Caudate nucleus (tissue), 63 donors: ENCODE measurements at places on chromosomes 5 and 9.

DNA sequence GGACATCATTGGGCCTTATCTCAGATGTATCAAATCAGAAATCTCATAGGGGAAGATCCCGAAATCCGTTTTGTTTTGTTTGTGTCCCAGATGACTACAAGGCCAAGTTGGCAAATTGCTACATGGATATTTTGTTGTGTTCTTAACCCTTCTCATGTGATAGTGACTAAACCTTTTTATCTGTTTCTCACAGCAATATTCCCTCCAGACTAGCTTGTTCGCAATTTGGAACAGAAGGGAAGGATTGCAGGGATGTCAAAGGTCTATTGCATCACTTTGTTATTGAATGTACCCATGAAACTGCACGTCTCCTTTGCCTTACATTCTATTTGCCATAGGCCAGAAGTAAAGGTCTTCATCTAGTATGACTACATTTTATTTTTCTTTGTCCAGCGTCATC, 453.9 kb downstream of the NFIB start:
- DNase-seq: no peak

DNA sequence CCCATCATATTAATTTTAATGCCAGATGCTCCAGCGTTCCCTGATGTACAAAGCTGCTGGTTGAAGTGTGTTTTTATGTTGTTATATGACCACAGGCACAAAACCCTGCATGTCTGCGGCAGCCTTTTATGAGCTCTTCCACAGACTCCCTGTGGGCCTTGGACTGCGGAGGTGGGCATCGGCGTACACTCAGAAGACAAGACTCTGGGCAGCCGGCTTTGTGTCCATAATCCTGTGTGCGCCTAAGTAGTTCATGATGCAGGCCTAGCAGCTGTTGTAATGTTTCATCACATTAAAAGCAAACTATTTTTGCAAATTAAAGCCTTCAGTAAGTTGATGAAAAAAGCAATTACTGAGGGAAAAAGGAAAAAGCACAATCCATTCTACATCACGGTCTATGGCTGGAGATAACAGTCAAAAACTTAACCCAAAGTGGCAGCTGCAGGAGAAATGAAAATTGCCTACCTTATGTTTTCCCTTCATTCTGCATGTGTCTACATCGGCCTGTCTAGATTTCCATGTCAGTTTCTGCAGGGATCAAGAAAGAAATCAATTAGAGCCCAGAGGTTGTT, 78.8 kb downstream of the SEMA6A start:
- no peak for DNase-seq

GRCh38 chr5:127399068-127399467, 108.5 kb downstream of the MEGF10 start:
- DNase-seq: no peak

DNA sequence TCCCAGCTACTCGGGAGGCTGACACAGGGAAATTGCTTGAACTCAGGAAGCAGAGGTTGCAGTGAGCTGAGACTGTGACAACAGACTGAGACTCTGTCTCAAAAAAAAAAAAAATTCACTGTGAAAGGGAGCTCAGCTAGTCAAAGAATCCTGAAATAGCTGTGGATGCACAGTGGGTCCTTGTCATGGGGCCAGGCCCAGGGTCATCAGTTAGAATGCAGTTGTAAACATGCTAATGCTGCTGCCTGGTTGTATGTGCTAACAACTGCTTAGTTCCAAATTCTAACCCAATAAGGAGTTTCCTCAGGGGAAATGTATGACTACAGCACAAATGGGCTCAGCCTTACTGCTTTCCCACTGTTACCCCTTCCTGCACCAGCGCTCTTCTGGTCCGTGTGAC, 84.0 kb downstream of the PALM2AKAP2 start:
- no peak for DNase-seq

DNA sequence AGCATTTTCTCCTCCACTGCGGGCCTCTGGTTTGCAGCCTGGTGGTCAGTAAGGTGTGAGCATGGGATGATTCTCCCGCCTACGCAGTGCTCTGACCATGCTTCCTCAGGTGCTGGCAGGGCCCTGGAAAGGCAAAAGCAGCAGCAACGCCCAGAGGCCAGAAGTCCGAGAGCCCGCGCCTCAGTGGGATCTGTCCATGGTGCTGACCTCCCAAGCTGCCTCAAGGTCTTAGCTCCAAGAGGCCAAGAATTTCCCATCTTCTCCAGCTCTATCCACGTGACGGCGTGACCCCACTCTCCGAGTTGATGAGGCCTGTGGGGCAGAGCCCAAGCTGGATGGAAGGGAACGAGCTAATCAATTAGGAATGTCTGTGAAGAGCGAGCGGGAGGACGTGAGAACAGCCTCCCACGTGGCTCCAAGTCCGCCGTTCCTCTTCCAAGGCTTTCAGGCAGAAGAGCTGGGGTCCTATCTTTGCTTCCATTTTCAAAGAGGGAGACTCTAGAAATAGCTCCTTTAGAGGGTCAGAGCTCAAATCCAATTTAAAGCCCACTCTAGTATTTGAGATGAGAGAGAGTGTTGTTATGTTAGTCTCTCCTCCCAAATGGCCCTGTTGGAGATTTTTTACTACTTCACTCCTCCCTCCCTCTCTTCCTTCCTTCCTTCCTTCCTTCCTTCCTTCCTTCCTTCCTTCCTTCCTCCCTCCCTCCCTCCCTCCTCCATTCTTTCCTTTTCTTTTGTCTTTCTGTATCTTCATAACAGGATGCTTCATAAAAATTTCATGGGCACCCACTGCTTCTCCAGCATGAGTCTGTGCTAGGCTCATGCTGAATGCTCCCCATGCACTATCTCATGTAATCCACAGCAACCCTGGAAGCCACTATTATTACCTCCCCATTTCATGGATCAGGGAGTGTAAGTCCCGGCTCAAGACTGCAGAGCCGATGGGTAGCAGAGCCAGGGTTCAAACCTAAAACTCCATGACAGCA, 69.3 kb downstream of the OLFM1 start:
- no peak for DNase-seq

GRCh38 chr9:131629825-131630204, 84.5 kb downstream of the PRRT1B start:
- no peak for DNase-seq
